ENCODE measurements at places on chromosomes 4 and X.

DNA sequence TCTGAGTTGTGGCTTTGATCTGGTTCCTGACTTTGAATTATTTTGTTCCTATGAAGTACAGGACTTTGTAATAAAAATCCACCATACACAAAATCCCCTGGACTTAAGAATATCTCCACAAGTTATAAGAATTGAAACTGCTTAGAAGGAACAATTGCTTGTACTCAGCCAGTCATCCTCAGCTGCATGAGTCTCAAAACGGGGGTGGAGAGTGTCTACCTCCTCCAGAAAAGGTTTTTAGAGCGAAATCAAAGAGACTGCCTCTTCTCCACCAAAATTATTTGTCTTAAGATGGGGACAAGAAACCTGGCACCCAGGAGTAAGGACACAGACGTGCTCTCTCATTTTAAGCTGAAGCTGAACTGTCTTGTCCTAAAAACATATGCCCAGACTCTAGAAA lies 74.7 kb downstream of the SNCA start:
- DNase-seq: no peak

GRCh38 chr4:47373174-47373573 lies 90.3 kb downstream of the COMMD8 start:
- DNase-seq: no peak

DNA sequence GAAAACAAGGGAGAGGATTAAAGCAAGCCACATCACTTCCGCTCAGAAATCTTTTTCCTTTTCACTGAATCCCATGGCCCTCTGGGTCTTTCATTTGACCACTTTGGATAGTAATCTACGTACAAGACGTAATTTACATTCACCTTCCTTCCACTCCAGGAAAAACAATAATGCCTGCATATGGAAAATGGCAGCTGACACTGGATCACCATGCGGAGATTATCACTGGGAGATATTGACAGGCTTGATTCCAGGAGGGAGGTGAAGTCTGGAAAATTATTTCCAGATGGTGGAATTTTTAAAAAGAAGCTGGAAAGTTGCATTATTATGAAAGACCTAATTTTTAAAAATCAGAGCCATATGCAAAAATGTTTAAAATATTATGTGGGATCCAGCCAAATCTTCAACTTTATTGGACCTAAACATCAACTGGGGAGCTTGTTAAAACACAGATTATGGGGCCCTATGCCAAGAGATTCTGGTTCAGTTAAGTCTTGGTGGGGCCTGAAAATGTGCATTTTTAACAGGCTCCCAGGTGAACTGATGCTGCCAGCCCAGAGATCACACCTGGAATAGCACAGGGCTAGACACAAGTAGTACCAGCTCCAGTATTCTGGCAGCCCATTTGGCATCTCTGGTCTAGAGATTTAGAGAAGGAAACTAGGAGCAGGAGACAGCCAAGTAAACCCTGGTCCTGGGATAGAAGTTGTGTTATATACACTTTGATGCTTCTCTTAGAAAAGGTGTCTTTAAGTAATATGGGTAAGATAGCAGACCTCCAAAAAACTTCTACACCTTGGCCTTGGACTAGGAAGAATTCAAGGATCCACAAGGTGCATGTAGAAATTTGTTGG lies 290.3 kb upstream of the LDB2 start:
- no peak for DNase-seq

GRCh38 chrX:153686711-153687110 lies 1.0 kb upstream of the SLC6A8 start:
- DNase-seq: no peak

DNA sequence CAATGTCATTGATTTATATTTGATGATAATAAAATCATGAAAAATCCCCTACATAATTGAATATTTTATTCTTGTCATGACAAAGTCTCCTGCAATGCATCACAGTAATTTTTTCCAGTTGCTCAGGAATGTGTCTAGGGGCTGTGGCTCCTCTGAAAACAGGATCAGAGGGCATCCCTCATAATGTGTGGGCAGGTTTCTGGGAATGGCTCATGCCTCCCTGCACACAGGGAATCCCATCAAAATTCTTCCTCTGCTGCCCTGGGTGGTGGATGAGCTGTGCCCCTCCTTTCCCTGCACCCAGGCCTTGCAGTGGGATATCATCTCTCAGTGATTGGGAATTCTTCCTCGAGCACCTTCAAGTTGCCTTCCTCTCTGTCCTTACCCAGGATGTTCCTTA lies 20.4 kb upstream of the PUDP start:
- DNase-seq: no peak

DNA sequence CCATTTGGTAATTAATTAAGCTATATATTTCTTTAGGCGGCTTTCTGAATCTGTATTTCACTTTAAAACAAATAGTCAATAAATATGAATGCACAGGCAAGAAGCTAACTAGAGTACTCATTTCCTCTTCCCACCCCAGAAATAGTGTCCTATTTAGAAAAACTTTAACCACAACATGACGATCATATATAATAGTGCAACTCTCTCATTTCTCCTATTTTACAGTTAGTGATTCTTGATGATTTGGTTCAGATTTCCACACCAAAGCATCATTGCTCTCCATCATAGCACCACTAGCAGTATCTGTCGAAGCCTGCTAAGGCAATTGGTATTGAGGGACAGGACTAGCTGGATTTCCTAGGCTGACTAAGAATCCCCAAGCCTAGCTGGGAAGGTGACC lies 184.0 kb upstream of the GALNTL6 start:
- DNase-seq: no peak

GRCh38 chr4:55758066-55758465 lies 61.5 kb upstream of the EXOC1L start:
- DNase-seq: no peak

GRCh38 chrX:38304010-38304409 lies 23.3 kb downstream of the RPGR start:
- DNase-seq: no peak

- no peak for DNase-seq
These were observed 2.5 kb upstream of the SPANXD start for GRCh38 chrX:141701072-141701471.

DNA sequence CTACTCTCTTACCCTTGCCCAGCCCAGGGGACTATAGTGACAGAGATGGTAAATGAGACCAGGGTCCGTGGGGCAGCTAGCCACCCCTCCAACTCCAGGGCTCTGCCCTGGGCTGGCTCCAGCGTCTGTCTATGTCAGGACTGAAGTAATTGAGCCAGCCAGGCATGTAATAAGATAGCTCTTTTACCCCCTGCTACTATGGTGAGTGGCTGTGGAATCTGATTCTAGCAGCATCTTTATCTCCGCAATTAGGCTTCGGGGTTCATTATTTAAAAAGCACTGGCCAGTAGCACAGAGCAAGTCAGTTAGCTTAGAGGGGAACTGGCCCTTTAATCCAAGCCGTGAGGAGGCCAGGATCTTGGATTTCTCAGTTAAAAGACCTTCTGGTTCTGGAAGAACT lies 123.3 kb upstream of the RAI2 start:
- no peak for DNase-seq

DNA sequence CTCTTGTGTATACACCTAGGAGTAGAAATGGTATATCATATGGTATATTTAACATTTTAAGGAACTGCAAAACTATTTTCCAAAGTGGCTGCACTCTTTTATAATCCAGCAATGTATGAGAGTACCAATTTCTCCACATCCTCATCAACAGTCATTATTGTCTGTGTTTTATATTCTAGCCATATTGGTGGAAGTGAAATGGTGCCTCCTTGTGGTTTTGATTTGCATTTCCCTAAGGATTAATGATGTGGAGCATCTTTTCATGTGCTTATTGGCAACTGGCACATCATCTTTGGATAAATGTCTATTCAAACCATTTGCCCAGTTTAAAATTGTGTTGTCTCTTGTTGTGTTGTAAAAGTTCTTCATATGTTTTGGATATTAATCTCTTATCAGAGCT lies 9.6 kb downstream of the BMP15 start:
- DNase-seq: no peak

- no peak for DNase-seq
These were observed 22.8 kb upstream of the CSTF2 start for GRCh38 chrX:100797359-100797758.

- no peak for DNase-seq
These were observed 40.0 kb upstream of the ANK2 start for GRCh38 chr4:113009461-113009860.

- DNase-seq: no peak
These were observed 79.5 kb upstream of the SLIT2 start for GRCh38 chr4:20172070-20172760.

DNA sequence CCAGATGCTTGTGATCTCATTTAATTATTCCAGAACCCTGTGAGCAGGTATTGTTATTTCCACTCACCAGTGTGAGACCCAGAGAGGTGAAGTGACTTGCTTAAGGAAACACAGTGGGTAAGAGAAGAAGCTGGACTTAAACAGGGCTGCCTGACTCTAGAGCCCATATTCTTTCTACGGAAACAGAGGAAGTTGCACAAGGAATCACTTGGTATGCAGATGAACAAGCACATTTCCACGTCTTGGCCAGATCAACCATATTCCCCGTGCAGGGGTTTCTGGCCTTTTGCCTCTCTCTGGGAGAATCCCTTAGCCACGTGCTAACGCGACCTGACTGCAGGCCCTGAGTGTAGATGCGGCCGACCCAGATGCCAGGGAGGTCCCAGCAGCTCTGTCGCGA lies 195.5 kb upstream of the ATP6AP2 start:
- DNase-seq: no peak

DNA sequence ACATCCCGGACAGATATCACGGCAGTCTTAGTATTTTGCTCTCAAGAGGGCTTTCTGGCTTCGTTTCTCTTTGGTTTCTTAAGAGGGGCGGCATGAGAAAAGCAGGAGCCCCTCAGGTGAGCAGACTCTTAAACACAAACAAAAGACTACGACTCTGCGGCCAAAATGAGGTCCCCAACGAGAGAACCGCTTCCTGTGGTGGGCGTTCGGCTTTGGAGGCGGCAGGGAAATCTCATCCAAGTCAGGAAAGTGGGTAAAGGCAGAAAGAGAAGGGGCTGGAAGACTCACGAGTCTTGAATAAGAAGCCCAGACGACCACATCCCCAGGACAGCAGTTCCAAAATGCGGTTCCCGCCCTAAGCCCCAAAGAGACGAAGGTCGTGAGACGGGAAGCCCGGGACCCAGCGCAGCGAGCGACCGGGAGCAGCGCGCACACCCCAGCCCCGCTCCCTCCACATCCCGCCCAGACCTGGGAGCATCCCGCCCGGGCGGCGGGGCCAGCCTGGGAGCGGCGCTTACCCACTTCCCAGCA lies 409 bp downstream of the UGDH start:
- DNase-seq: no peak

DNA sequence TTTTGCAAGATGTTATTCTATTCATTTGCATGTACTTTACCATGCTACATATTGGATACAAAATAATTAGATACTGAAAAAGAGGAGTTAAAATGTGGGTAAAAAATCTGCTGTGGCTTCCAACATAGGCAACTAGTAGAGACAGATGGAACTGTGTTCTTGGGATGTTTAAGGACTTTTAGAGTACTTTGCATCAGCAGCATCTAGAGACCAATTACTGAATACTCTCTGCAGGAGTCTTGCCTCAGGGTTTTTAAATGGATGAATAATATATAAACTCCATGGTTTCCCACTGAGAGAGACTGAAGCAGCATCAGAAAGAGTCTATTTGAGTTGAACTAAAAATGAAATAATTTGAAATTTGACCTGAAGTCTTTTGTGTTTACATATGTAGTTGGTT lies 676.7 kb downstream of the GALNTL6 start:
- no peak for DNase-seq

DNA sequence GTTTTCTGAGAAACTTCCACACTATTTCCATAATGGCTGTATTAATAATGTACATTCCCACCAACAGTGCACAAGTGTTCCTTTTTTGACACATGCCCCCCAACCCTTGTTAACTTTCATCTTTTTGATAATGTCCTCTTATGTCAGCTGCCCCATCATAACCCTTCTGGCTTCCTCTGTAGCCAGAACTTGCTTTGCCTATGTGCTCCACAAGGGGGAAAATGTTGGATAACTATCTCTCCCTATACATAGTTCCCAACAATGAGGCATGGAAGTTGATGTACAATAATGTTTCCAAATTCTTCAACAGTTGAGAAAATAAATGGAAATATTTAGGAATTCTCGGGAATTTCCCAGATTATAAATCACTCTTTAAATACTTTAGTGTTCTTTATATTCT lies 142.9 kb downstream of the ASB9 start:
- DNase-seq: no peak

- DNase-seq: no peak
These were observed 2.1 kb downstream of the SEL1L3 start for GRCh38 chr4:25860586-25861279.

DNA sequence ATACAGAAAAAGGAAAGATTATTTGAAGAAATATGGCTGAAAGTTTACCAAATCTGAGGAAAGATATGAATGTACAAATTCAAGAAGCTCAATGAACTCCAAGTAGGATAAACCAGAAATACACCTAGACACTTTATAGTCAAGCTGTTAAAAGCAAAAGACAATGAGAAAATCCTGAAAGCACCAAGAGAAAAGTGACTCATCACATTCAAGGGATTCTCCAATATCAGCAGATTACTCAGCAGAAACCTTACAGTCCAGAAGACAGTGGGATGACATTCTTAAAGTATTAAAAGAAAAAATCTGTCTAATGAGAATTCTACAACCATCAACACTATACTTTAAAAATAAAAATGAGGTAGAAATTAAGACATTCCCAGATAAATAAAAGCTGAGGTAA lies 223.8 kb upstream of the ZCCHC13 start:
- DNase-seq: no peak

- no peak for DNase-seq
These were observed 47.2 kb downstream of the CLOCK start for GRCh38 chr4:55499495-55499894.

DNA sequence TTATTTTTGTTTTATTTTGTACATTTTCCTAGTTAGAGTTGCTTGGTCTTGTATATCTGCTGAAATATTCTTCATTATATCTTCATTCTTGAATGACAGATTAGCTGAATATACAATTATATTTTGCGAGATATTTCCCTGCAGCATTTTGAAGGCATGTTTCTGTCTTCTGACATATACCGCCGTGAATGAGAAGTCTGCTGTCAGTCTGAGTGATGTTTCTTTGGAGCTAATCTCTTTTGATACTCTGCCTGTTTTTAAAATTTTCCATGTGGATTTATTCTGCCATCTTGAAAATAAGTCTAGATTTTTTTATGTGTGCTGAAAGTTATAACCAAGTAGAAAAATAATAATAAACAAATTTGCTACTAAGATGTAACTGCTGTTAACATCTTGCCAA lies 148.5 kb downstream of the MAGEC1 start:
- DNase-seq: no peak

DNA sequence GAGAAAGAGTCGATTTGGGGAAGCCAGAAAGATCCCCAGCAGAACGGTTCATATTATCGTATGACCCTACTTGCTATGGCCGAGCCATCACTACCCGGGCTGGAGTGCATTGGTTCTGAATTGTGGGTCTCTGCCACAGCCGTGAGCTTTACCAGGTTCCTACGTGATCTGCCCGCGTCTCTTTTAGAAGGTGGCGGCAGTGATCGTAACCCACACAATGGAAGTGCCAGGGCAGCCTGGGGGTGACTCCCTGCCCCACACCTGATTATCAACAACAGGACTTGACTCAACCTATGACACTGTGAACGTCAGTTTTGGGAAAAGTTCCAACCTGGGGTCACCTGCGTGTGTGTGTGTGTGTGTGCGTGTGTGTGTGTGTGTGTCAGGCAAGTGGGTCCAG lies 90.8 kb downstream of the SHOX start:
- DNase-seq: no peak

GRCh38 chrX:111262086-111262485 lies 8.2 kb downstream of the CAPN6 start:
- no peak for DNase-seq

- DNase-seq: no peak
These were observed 1273.0 kb downstream of the RAPGEF2 start for GRCh38 chr4:160375772-160376452.

Data from stimulated activated CD8-positive, alpha-beta memory T cell treated with anti-CD3 and anti-CD28 coated beads, Interleukin-2, amount 100 ng/mL, for 1 hour (primary cell).